ENCODE measurements at places on chromosomes 5 and 9.

DNA sequence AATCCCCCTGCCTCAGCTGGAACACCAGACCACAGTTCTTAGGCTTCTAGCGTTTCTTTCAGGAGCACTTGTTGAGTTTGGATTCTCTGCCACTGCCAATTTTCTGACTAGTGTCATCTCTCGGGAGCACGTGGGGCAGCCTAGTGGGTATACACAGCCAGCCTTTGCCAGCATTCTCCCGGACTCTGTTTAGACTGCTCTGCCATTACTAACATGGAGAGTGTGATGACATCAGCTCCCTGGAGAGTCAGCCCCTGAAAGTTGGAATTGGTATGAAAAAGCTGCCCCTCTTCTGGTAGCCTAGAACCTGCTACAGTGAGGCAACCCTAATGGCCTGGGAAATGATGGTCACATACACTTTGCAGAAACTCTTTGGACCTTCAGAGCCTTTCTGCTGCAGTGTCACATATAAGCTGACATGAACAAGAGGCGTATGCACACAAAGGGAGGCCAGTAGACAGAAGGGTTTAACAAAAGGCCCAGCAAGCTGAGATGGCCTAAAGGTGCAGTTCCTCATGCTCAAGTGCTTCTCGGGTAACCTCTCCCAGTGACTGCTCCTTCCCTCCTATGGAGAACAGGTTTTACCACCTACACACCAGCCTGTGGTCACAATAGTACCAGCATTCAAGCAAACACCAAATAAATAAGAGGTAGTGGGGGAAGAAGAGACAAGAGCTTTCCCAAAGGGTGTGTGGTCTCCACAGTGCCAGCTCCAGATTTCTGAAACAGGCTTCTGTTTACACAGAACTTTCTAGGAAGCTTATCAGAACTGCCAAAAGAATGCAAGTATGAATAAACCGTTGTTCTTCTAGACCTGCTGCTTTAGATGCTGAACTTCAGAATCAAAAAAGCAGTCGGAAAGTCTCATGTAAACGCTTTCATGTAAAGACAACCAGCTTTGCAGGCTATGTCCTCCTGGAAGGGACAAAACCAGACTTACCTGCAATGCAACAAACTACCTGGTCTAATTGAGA, 16.5 kb downstream of the SPACA9 start:
- no peak for DNase-seq

DNA sequence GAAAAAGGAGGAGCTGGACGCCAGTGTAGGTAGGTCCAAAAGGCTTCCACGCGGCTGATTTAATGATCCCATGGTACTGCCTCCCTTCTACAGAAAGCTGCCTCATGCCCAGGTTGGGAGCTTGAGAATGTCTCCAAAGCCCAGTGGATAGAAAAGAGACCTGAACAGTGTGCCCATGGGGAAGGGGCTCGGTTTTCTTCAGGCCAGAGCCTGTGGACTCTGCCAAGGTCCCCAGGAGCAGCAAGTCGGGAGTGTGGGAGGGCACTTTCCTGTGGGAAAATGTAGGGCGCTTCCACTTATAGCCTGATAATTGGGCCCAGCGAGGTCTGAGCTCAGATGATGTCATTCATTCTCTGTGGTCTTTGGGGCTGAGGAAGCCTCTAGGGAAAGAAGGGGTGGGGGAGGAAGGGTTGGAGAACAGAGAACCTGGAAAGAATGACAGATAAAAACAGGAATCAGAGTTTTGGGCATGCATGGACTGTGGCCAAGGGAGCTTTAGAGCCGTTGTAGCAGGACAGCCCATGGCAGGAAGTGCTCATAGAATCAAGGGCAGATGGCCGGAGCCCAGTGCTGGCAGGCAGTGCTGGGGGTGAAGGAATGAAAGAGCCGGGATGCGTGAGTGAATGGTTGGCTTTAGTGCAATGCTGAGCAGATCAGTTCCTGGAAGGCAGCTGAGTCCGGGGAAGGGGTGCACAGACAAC, 42.5 kb upstream of the SH3PXD2B start:
- no peak for DNase-seq

DNA sequence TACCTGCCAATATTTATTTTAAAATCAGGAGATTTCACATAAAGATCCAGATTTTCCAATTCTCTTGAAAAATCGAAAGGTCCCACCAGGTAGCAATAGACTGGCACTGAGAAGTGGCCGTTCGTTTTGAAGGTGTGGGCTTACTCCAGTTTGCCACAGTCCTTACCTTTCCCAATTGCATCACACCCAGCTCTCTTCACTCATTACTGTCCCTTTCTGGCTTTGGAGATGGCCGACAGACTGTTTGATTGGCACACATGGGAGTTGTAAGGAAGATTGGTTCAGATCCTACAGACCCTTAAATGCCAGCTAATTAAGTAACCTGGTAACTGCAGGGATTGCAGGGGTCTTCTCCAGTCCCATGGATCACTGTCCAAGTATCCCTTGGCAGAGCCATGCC, 68.7 kb upstream of the LARP1 start:
- no peak for DNase-seq

- DNase-seq, result no peak
Observed at GRCh38 chr9:38064842-38065368, 4.1 kb downstream of the SHB start.

DNA sequence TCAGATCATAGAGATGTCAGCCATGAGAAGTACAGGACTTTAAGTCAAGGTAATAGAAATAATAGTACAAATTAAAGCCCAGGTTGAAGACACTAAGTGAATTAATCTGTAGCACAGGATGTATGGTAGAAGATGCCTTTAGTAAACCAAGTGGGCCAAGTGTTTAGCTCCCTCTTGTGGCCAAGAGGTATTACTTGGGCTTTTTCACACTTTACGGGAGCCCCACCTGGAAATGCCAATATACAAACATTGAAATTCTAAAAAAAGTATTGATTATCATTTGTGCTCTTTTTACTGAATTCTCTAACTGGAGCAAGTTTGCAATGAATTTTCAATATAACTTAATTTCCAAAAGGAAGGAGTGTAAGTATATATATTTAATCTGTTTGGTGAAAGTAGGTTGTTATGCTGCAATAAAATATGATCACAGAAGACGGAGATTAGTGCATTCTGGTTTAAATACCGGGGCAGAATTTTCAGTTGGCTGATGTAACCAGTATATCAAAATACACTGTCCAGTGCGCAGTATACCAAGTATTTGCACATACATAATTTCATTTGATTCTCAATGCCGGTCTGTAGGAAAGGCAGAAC, 84.7 kb downstream of the PARP8 start:
- DNase-seq, result no peak

Measured in stimulated activated CD8-positive, alpha-beta memory T cell treated with anti-CD3 and anti-CD28 coated beads, Interleukin-15, amount 100 ng/mL, for 48 hours (primary cell).